ENCODE measurements at places on chromosomes 2 and 18. TPM values are rescaled to one million over a fixed set of nuclear protein-coding genes. Genes with fewer than 3 reads are reported as not detected.

NAT8 gene
- not detected for total RNA-seq

DNA sequence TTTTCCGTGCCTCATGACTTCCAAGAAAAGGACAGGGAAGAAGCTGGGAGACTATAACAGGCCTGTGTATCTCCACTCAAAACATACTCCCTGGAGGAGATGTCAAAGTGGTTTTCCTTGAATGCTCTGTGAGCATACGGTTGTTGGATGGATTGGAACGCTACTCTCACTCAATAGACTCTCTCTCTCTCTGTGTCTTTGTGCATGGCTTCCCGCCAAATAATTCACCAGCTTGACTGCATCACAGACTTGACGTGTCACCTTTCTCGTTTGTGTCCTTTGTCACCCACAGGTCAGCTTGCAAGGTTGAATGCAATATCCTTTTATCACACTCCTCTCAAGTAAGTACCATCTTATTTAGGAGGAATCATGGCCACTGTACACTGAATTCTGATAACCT, 156.8 kb upstream of the MAPRE2 start:
- no peak overlapping the region for H3K4me3 ChIP-seq
- DNase-seq = no peak
- peaks cover 18% of the 10 kb centered on the region for H3K4me1 ChIP-seq
- H3K36me3 ChIP-seq = peaks cover 41% of the 10 kb centered on the region

GRCh38 chr2:67204349-67204748, 192.8 kb upstream of the ETAA1 start:
- no peak for DNase-seq
- H3K27me3 ChIP-seq = no peaks in the 10 kb centered on the region
- no peaks in the 10 kb centered on the region for H3K4me1 ChIP-seq
- H3K4me3 ChIP-seq = no peak overlapping the region

DNA sequence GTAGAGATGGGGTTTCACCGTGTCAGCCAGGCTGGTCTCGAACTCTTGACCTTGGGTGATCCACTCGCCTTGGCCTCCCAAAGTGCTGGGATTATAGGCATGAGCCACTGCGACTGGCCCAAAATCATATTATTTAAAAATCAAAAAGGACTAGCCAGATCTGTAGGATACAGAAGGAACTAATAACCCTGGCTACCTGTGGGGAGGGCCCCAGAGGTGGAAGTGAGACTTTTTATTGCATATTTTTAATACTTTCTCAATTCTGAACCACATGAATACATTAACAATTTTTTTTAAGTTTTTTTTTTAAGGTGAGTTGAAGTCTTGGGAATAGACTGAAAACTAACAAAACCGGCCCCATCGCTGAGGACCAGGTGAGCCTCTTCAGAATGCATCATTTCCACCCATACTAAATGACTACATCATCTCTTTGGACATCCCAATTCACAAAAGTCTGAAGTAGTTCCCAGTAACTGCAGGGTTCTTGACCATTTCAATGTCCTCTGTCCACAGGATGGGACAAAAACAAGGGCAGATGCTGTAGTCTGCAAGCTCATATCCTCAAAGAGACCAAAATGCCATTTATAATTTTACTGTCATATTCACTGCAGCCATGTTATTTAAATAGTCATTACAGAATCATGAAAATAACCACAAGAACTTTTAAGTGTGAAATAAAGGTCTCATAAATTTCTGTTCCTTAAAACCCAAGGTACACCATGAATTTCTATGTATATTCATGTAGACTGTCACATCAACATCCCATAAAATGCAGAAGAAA, 21.4 kb downstream of the RPL31 start:
- H3K36me3 ChIP-seq = peaks cover 18% of the 10 kb centered on the region
- no peaks in the 10 kb centered on the region for H3K27me3 ChIP-seq
- no peak for DNase-seq

DNA sequence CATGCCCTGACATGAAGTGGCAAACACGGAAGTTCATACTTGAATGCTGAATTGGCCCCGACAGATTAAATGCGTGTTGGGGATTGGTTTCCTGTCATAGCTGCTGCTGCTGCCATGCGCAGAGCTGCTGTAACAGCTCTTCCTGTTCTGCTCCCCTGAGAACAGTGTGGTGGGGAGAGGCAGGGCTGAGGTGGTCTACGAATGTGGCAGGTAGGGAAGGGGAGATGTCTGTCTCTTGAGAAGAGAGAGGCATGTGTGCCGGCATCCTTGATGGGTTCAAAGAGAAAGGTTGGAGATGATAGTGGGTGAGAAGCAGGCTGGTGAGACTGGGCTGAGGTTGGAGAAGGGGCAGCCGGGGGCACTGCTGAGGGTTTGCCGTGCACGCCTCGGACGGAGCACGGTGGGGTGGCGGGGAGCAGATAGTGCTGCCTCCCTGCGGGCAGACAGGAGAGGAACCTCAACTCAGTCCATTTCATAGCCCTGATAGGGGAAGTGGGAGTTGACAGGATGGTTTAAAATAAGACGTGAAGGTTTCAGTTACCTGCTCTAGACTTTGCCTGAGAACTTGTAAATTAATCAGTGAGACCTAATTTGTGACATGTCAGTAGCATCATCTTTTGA, 46.1 kb downstream of the TMEM185B start:
- peaks cover 4% of the 10 kb centered on the region for H3K36me3 ChIP-seq
- no peaks in the 10 kb centered on the region for H3K27me3 ChIP-seq
- no peak overlapping the region for H3K27ac ChIP-seq
- peak overlapping the region; percentile 25 for H3K4me3 ChIP-seq
- DNase-seq = no peak

DSC3 gene
- 0.52 TPM for total RNA-seq

DNA sequence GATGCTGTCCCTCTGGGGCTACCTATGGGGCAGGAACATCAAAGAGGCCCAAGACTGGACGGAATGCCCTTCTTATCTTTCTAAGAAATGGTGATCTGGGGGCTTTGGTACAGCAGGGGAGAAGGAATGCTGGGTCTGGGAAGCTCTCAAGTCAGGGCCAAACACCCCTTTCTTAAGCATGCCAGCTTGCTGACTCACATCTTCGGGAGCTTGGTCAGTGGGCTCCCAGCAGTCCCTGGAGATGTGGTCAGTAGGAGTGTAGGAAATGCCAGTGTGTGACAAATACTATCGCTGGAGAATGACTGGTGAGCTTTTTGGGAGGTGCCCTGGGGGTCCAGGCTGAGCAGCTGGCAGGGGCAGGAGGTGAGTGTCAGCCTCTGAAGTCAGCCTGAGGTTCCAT, 105.0 kb upstream of the CDC42EP3 start:
- H3K27me3 ChIP-seq = no peaks in the 10 kb centered on the region
- peak; percentile 86 for DNase-seq
- peaks cover 92% of the 10 kb centered on the region for H3K4me1 ChIP-seq
- H3K4me3 ChIP-seq = no peak overlapping the region
- H3K36me3 ChIP-seq = no peaks in the 10 kb centered on the region
- peak overlapping the region; percentile 87 for H3K27ac ChIP-seq

DNA sequence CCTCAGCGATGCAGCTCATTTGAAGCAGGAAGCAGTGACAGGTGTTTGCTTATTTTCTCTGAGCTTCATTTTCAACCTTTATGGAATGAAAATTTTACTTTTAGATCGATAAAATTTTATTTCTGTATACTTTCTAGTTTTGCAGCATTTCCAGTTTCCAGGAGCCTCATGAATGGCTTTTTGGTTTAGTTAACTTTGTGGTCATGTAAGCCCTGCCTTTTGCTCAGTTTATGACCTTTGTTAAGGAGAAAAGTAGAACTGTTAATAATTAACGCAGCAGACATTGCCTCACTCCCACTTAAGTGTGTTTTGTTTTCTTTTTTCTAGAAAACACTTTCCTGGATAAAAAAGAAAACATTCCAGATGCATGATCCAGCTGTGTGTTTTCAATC, 4.4 kb upstream of the FARP2 start:
- no peak overlapping the region for H3K27ac ChIP-seq
- H3K4me1 ChIP-seq = peaks cover 5% of the 10 kb centered on the region
- H3K27me3 ChIP-seq = no peaks in the 10 kb centered on the region
- H3K4me3 ChIP-seq = no peak overlapping the region
- H3K36me3 ChIP-seq = peaks cover 70% of the 10 kb centered on the region
- no peak for DNase-seq

Measured in esophagus muscularis mucosa (tissue), 4 donors.